ENCODE measurements at places on chromosomes 1 and 21.

GRCh38 chr21:37266515-37267221 is 466 bp downstream of the VPS26C start:
- DNase-seq = no peak

DNA sequence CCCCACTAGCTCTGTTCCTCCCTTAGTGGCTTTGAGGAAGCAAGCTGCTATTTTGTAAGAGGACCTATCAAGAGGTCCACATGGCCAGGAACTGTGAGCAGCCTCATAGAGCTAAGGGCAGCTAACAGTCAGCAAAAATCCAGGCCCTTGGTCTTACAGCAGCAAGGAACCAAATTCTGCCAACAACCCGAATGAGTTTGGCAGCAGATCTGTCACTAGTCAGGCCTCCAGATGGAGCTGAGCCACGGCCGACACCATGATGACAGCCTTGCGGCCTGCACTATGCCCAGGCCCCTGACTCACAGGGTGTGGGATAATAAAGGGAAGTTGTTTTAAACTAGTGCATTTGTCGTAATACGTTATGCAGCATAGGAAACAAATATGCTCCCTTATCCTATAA is 28.0 kb upstream of the H3-3A start:
- DNase-seq = no peak

- no peak for DNase-seq
These were observed 92.5 kb downstream of the DHRS3 start for GRCh38 chr1:12525311-12526181.

DNA sequence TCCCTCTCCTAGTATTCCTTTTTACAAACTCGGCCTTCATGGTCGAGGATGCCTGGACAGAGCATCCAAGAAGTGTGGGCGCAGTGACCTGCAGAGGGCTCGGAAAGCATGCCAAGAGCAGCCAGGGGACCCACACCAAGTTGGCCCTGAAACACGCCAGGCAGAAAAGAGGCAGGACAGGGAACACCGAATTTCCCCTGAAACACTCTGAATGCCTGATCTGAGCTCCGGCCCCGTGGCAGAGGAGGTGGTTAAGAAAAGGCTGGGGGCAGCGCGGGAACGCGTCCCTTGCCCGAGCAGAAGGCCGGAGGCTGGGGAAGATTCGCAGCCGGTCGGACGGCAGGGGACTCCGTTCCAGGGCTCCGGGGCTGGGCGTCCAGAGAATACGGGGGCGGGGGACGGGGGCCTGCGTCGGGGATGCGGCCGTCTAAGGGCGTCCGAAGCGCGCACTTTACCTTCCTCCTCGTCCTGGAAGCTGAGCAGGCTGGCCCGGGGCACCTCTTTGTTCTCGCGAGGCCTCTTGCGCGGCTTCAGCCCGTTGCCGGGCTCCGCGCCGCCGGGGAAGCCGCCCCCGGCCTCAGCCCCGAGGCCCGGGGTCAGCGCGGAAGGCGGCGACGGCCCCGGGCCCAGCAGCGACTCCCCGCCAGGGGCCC is 558 bp downstream of the PAXBP1 start:
- DNase-seq = no peak

- no peak for DNase-seq
These were observed 144.8 kb upstream of the VANGL1 start for GRCh38 chr1:115496904-115497527.

DNA sequence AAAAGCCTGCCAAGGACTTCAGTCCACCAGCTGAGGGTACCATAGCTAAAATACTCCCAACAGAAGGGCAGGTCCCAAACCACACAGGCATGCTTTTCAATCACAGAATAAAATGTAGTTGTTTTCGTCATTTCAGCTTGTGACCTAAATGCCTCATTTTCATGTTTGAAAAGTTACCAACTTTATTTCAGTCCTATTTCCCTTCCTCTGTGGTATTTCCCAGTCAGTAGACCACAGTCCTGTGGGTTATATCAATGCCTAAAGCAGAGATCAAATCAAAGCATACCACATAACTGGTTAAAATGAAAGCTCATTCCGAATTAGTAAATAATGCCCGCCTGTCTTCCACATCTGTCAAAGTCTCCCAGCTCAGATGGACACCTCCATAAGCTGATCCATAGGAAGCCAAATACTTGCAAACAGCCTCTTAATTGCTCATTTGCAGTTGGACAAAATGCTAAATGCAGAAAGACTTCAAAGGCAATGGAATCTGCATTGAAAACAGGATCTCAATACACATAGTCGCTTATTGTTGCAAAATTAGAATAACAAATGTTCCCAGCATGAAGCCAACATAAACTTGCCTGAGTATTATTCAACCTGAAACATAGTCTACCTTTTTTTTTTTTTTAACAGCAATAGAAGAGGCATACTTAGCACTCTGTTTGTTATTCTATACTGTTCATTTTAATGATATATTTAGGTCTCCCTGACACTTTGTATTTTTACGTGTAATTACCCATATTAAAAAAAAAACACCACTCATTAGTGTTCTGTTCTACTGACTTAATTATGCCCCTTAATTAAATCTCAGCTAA is 53.9 kb downstream of the NR5A2 start:
- DNase-seq = no peak

GRCh38 chr1:156746728-156747631 is 4.5 kb downstream of the HDGF start:
- DNase-seq = peak; percentile 61

- no peak for DNase-seq
These were observed 59.7 kb downstream of the UBE2T start for GRCh38 chr1:202282025-202282371.

GRCh38 chr1:25997828-25998761 is at the start of gene PAFAH2:
TSS of gene PAFAH2 (minus strand) at chr1:25998063. CDS start at chr1:25990816, 7,247 bp downstream.
- peak; percentile 100 for DNase-seq

DNA sequence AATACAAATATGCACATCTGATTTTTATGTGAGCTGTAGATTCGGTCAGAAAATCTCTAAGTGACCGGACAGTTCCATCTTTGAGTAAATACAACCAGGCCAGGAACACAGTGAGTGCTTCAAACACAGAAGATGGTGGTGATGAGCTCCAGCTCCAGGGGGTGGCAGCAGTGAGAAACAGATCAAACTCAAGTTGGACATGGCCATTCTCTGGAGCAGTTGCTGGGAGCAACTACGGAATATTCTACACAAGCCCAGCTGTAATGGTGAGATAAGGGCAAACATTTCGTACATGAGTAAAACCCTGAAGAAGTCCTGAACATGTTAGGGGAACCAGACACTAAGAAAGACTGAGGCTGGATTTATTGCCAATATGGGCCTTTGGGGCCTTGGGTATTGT is 100.7 kb downstream of the BARHL2 start:
- DNase-seq = peak; percentile 18

DNA sequence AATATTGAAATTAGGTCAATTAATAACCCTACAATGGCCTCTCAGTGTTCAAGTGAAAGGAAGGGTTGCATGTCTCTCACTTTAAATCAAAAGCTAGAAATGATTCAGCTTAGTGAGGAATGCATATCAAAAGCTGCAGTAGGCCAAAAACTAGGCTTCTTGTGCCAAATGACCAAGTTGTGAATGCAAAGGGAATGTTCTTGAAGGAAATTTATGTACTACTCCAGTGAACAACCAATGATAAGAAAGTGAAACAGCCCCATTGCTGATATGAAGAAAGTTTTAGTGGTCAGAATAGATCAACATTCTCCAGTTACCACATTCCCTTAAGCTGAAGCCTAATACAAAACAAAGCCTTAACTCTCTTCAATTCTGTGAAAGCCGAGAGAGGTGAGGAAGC is 10.0 kb downstream of the MAEL start:
- no peak for DNase-seq

DNA sequence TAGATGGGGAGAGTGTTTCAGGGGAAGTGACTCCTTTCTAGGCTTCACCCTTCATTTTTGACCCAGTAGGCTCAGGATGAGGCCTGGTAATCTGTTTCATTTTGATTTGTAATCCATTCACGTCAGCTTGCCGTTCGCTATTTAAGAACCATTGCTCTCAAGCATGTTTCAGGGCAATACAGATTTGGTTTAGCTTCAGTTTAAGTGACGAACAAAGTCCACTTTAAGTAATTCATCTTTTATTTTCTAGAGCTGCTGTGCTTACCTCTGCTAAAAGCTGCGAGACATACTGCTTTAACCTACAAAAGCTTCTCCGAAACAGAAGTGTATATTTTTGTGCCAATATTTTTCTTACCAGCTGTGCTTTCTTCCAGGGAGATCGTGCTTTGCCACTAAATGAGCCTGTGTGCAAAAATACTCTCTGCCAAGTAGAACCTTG is 8.9 kb upstream of the FMO3 start:
- DNase-seq = no peak

- DNase-seq = no peak
These were observed 406.6 kb upstream of the CAMK1G start for GRCh38 chr1:209176866-209177430.

GRCh38 chr1:45348609-45348965 is 8.3 kb upstream of the MUTYH start:
- DNase-seq = no peak

GRCh38 chr1:64973061-64973647 is 6.8 kb upstream of the JAK1 start:
- DNase-seq = no peak

DNA sequence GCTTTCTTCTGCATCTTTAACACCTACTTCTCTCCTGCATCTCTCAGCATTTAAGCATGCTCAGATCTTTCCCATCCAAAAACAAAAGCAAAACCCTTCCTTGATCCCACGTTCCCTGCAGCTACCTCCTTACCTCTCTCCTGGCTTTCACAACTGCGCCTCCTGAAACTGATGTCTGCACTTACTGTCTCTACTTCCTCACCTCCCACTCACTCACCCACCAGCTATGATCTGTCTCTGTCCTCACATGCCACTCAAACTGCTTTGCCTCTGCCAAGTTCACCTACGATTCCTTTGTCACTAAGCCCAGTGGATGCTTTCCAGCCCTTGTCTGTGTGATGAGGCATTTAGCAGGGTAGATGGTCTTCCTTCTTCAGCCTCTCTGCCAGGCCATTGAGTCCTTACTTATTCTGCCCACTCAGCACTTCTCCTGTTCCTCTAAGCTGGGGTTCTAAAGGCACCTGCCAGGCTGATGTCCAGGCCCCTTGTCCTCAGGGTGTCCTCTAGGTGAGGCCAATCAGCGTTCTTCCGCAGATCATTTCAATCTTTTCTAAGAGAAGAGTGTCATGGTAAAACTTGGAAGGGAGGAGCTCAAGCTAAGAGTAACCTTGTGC is 10.0 kb upstream of the GJB3 start:
- no peak for DNase-seq

All from HCT116 (cell line).